ENCODE measurements at places on chromosomes 16 and 17.

DNA sequence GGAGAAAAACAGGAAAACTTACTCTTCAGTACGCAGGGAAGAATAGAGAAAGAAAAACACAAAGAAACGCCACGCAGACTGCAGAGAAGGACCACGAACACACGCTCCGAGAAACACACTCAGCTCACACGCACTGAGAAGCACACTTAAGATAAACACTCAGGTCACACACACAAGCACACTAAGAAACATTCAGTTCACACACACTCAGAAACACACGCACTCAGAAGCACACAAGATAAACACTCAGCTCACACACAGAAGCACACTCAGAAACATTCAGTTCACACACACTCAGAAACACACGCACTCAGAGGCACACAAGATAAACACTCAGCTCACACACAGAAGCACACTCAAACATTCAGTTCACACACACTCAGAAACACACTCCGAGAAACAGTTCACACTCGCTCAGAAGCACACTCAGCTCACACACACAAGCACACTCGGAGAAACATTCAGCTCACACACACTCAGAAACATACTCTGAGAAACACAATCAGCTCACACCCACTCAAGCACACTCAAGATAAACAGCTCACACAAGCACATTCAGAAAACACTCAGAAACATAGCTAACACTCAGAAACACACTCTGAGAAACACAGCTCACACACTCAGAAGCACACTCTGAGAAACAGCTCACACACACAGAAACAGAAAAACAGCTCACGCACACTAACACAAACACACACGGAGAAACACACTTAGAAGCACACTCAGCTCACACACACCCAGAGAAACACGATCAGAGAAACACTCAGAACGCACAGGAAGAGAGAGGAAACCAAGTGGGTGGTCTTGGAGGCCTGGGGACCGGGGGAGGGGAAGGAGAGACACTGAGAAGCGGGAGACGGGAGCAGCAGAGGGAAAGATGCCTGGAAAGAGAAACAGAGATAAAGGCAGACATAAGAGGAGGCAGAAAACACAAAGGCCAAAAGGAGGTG is 908 bp downstream of the TMEM98 start:
- DNase-seq = no peak

DNA sequence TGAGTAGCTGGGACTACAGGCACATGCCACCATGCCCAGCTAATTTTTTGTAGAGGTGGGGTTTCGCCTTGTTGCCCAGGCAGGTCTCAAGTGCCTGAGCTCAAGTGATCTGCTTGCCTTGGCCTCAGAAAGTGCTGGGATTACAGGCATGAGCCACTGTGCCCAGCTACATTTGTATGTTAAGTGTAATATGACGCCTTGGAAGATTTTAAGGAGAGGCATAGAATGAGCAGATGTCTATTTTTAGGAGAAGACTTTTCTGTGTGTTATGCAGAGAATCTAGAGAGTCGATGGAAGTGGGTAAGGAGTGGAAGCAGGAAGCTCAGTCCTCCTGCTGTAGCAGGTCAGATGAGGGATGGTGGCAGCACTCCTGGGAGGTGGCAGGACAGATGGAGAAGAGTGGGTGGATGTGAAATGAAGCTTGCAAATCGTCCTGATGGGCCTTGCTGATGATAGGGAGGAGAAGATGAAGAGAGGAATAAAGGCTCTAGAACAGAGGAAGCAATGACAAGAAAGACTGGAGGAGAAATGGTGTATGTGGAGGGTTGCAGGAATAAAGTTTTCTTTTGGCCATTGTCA is 125.3 kb downstream of the SHISA6 start:
- no peak for DNase-seq

GRCh38 chr17:82023447-82024241 is 539 bp downstream of the LRRC45 start:
- no peak for DNase-seq

DNA sequence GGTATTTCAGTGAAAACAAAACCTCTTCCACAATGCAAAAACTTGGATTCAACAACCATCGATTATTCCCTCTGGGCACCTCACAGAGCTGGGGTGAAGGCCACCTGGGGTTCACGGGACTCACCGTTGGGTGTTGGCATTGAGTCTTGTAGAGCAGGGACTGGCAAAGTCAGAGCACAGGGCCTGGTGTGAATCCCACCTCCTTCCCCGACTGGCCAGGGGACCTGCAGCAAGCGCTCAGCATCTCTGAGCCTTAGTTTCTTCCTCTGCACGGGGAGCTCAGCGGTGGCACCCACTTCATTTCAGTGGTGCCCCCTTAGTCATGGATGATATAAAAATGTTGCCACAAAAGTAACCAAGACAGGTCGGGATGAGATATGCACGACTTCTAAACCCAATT is 100.4 kb downstream of the METRNL start:
- DNase-seq = no peak

DNA sequence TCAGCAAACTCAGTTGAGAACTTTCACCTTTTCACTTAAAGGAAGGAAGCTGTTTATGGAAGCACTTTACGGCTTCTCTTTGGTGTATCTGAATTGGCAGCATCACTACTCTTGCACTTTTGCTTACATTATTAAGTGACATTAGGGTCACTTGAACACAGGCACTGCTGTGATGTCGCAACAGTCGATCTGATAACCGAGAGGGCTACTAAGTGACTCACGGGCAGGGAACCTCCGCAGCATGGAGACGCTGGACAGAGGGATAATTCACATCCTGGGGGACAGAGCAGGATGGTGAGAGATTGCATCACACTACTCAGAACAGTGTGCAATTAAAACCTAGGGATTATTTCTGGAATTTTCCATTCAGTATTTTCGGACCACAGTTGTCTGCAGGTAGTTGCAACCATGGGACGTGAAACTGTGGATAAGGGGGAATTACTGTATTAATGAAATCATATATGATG is 56.5 kb downstream of the DNAH2 start:
- DNase-seq = no peak

GRCh38 chr17:45137561-45138305 is 2.2 kb downstream of the ACBD4 start:
- no peak for DNase-seq

GRCh38 chr16:25799816-25800215 is 108.1 kb downstream of the HS3ST4 start:
- DNase-seq = no peak

- no peak for DNase-seq
These were observed 60.9 kb downstream of the KLHDC4 start for GRCh38 chr16:87704754-87705353.

Measured in common myeloid progenitor, CD34-positive (primary cell).